RCC 7860 (cell line): ENCODE measurements at places on chromosomes 2 and 18.

GRCh38 chr2:145029873-145030272, 510.0 kb upstream of the ZEB2 start:
- DNase-seq = no peak

DNA sequence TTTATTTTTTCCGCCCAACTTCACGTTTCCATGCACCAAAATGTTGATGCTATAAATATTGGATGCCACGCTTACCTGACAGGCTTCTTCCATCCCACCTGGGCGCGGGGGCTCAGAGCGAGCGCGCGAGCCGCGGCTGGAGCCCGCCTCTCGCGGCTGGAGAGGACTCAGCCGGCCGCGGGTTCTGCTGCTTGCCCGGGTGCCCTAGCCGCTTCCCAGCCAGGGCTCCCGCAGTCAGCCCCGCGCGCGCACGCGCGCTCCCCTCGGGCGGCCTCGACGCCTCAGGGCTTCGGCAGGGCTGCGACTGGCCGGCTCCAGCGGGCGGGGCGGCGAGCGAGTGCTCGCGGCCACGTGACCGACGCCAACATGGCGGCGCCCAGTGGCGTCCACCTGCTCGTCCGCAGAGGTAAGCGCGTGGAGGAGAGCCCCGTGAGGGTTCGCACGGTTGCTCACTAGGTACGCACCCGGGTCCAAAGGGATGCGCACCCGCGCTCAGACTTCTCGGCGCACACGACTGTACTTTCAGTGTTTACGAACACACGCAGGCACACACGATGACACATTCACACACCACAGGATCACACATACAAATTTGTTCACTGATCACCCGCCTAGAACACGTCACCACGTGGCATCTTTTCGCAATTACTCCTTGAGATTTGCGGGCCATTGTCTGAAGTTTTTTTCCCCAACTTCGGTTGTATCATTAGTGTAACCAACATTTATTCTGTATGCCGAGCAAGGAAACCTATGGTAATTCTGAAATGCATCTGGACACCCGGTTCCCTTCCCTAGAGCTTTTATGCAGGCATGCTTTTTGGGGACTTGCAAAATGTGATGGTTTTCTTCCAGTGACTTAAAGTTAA, at the start of gene METAP1D:
METAP1D (plus strand) TSS at position 350 of the 866 bp plus-strand sequence; CDS start at position 367, 17 bp downstream.
- DNase-seq = peak; percentile 81

DNA sequence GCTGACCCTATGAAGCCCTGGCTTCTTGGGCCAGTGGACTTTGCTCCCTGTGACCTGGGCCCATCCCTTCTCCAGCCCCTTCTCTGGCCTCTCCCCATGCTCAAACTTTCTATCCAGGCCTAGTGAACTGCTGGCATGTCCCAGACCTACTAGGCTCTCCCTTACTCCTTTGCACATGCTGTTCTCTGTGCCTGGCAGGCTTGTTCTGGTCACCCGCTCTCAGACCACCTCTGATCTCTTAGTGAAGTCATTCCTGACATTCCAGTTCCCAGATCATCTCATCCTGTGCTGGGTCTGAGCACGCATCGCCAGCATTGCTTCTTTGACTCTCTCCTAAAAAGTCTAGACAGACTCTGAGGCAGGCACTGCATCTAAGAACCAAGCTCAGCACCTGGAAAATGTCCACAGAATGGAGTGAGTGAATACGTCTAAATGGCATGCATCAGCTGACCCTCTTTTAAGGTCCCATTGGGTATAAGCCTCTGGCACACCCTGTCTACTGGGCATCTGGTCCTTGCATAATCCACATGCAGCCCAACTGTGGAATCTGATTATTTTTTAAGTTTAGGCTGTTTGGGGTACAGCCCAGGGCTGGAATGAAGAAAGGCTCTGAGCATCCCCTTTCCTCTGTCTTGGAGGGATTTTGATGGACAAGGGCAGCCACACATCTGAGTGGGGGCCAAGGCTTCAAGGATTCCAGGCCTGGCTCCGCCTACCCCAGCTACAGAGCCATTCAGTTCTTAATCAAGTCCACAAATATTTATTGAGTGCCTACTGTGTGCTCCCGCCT, 130.6 kb upstream of the HAAO start:
- peak; percentile 22 for DNase-seq

DNA sequence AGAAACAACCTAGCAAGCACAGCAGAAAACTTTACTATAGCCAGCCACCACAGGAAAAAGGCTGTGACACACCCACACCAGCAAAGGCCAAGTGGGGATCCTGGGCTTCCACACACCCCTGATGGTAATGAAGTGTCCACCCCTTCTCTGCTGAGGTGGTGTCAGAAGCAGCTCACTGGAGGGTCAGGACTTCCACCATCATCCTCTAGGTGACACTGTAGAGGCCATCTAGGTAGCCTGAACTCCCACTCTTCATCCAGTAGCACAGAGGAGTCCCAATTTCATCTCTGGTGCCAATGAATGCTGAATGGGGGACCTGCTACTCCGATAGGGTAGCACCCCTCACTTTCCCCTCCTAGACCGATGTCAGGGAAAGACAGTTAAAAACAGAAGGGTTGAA, 1544.4 kb downstream of the LRP1B start:
- DNase-seq = peak; percentile 31

DNA sequence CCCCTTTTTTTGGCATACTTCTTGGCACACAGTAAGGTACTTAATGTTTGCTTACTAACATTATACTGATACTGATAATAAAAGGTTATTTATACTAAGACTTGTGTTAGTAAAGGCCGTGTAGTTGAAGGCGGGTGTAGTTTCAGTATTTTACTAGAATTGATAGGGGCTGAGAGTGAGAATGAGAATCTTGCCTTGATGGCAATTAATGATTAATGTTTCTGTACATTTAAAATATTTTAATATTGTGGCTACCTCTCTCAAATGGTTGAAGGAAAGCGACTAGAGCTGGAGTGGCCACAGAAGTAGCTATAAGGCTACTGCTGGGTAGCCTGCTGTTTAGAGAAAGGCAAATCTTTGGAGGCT, 29.3 kb downstream of the PELI1 start:
- no peak for DNase-seq

GRCh38 chr2:83894976-83895375, 564.1 kb downstream of the SUCLG1 start:
- DNase-seq = no peak

DNA sequence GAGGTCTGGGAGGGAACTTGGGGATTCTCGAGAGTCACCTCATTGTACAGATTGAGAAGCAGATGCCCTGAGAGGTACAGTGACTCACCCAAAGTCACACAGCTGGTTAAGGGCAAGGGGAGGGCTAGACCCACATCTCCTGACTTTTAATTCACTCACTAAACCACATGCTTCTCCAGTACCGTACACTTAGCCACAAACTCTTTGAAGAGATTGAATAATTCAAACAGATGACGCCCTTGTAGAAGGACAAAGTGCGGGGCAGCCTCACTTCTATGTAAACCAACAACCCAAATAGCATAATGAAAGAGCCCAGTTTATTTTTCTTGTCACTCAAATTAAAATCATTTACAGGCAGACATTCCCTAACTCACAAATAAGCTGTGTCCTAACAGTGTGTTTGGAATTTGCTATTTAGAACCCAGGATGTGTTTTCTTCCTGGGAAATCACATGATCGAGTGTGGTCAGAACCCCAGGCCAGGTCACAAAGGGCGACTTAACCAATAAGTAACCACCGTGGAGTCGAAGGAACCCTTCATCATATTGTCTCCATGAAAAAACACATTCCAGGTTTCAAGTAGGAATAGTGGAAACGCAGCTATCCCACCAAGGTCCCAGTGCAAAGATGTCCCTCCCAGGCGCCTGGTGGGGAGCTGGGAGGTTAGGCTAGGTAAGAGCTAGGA, 35.8 kb upstream of the PTPN4 start:
- DNase-seq = no peak
